ENCODE measurements at places on chromosomes 16 and 17.

DNA sequence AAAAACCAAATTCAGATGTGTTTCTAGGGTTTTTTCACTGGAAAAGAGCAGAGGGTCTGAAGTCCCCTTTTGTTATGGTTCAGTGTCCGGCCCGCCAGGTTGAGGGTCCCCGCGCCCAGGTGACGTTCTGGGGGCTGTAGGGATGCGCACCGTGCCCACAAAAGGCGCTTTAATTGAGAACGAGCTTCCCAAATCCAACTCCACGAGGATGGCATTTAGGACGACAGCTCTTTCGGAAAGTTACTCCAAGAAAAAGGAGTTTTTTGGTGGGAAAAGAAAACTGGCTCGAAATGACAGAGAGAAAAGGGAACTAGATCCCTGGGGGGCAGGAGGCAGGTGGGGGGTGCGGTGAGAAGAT, 15.9 kb upstream of the ZFHX3 start:
- no peak for DNase-seq

GRCh38 chr17:78343187-78343542, 16.7 kb downstream of the SOCS3 start:
- DNase-seq: peak; percentile 42

DNA sequence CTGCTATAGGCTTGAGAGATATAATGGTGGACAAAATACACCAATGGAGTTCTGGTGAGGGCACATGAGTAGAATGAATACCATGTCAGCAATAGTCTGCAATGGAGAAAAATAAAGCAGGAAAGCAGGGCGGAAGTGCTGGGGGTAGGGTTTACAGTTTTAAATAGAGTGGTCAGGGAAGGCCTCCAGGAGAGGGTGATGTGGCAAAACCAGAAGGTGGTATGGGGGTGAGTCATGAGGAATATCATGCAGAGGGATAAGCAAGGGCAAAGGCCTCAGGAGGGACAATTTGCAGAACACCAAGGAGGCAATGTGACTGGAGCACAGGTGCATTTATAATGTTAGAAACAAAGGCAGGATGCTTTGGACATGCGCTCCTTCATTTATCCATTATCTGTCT, 102.0 kb downstream of the ITFG1 start:
- no peak for DNase-seq

GRCh38 chr17:41329279-41329948, 13.9 kb upstream of the KRTAP17-1 start:
- DNase-seq: peak; percentile 48

DNA sequence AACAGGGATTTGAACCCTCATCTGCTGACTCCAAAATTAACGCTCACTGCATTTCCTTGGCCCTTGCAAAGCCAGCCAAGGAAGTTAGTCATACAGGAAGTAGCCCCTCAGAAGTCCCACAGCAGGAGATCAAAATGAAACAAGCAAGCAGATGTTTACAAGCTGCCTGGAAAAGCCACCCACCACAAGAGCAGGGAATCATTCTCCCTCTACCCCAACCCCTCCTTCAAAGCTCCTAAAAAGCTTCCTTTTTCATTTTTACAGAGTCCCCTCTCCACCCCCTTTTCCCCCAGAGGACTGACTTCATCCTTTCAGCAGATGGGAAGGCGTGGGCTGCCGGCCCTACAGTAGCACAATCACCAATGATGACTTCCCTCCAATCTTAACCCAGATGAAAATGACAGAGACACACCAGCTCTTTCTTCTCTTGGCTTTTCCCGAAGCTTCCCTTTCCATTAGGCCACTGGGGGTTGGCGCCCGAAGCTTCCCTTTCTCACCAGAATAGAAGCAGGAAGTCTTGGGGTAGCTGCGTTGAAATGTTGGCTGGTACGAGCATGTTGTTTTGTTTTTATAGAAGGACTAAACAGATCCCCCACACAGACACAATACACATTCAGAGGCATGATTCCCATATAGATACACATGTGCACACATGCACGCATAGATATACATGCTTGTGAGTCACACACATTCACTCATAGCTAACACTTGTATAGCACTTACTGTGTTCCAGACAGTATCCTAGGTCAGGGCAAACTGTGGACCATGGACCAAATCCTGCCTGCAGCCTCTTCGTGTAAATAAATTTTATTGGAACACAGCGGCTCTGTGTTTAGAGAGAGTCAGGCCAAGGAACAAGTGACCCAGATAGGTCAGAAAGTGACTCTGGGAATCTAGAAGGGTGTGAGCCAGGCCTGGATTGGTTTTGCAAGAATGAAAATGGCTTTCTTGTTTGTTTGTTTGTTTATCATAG, 17.4 kb downstream of the ITPRIPL2 start:
- DNase-seq: peak; percentile 19

DNA sequence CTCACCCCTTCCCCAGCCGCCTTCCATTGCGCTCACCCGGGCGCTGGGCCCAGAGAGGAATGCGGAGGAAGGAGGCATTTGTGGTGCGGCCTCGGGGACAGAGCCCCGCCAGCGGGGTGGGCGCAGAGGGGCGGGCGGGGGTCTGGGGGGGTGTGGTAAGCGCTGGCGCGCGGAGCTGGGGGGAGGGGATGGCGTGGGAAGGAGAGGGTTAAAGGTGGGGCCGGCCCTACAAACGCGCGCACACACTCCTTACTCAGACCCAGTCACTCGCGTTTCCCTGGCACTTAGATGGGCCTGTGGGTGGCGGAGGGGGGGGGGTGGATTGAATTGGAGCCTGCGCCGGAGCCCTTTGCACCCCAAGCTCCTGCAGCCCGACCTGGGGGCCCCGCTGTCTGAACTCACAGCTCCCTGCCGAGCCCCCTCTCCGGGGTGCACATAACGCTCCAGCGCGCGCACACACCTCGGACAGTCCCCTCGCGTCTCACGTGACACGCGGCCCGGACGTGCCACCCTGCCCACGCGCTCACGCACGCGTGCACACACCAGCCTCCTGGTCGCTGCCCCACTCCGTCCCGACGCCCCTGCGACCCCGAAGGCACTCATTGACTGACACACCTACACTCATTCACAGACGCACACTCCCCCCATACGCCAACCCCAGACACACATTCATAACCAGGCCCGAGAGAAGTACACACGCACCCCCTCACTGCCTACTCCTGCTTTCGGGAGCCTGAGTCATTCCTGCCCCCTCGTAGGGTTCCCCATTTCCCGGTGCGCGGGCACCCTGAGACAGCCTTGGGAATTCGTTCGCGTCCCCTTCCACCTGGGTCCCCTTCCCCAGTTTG, 844 bp downstream of the TBKBP1 start:
- DNase-seq: peak; percentile 68

DNA sequence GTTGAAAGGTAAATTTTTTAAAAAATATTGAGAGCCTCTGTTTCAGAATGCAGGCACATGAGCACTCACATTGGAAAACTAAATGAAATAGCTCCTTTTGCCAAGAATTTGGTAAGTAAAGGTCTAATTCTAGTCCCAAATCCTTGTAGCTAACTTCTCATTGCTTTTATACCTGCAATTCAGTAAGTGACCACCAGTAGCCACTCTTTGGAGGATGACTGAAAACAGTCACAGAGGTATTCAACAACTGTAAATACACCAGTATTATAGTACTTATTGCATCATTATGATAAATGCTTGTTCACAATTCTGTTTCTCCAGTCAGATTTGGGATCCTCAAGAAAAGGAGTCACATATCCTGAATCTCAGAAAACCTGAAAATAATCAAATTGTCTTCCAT, 562.4 kb upstream of the CDH11 start:
- DNase-seq: no peak

DNA sequence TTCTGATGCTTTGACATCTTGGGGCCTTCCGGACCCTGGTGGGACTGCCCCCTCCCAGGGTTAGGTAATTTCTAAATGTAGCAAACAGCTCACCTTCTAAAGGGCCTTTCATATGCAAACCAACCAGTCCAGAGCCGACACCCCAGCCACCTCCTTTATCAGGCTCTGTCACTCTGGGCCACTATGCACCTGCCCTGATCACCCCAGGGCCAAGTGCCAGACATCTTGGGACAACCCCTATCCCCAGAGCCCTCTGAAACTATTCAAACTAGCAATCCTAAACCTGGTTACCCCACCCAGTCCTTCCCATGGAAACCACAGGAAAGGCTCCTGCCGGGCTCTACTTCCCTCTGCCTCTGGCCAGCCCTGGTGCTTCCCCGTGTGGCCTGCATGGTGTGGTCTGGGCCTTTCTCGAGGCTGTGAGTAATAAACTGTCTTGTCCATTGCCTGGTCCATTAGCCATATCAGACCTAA, 91.2 kb upstream of the TNRC6C start:
- no peak for DNase-seq

- no peak for DNase-seq
Measured at GRCh38 chr17:79531191-79532095, 79.4 kb downstream of the RBFOX3 start.
